ENCODE measurements at places on chromosomes 6 and 20.

- DNase-seq, result peak; percentile 60
These were observed 728 bp downstream of the ITPR3 start for GRCh38 chr6:33621711-33622388.

- no peak for DNase-seq
These were observed 8.8 kb upstream of the PCMTD2 start for GRCh38 chr20:64246616-64247306.

- no peak for DNase-seq
These were observed 185.8 kb upstream of the PRDM1 start for GRCh38 chr6:105900125-105900937.

GRCh38 chr6:54937371-54937770, 90.8 kb downstream of the FAM83B start:
- no peak for DNase-seq

- no peak for DNase-seq
These were observed 689.6 kb downstream of the DHX35 start for GRCh38 chr20:39651645-39652325.

- no peak for DNase-seq
These were observed 91.0 kb downstream of the PKHD1 start for GRCh38 chr6:51996296-51996947.

DNA sequence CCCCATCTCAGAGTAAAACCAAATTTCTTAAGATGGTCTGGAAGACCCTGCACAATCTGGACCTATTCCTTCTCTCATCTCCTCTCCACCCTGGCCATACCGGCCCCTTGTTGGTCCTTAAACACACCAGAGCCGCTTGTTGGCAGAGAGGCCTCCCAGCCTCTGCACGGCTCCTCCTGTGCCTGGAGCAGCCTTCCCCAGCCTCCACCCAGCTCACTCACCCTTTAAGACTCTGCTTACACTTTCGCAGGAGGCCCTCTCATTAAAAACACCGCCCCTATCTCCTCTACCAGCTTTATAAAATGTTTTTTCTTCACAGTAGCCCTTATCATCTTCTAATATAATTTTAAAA, 49.8 kb downstream of the BANF2 start:
- no peak for DNase-seq

DNA sequence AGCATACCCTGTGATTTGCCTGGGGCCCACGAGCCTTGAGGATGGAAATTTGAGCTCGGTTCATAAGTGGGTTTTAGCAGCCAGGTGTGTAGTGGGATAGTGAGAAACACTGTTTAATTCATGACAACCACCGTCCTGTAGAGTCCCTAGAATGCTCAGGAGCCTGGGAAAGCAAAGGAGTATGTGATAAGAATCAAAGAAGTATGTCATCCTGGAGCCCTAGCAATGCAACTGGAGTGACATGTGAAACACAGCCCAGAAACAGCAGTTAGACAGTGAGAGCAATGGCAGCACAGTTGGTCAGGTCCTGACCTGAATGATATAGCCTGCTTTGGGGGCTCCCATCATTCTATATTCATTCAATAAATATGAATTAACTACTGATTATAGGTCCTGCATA, 161.2 kb upstream of the ECI2 start:
- DNase-seq, result no peak

- DNase-seq, result no peak
These were observed 135.1 kb downstream of the SAMD5 start for GRCh38 chr6:147643341-147644200.

DNA sequence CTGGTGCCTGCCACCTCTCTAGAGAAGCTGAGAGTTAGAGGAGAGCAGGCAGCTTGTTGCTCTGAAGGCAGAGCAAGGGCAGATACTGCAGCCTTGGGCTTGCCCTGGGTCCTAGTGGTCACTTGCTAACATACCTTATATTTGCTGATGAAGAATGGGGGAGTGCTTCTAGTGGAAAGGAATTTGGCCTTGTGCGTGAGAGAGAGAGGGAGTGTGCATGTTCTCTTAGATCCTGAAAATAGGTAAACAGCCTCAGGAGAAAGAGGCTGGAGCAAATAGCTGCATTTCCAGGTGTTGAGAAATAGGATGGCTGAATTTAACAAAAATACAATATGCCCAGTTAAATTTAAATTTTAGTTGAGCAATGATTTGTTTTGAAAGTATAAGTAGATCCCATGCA, 724.5 kb upstream of the FLRT3 start:
- DNase-seq, result peak; percentile 49

Data from hepatocyte (in vitro differentiated cells).